ACHN (cell line): ENCODE measurements at places on chromosomes 4 and X.

GRCh38 chr4:37733240-37733867, 47.2 kb upstream of the RELL1 start:
- DNase-seq, result no peak

DNA sequence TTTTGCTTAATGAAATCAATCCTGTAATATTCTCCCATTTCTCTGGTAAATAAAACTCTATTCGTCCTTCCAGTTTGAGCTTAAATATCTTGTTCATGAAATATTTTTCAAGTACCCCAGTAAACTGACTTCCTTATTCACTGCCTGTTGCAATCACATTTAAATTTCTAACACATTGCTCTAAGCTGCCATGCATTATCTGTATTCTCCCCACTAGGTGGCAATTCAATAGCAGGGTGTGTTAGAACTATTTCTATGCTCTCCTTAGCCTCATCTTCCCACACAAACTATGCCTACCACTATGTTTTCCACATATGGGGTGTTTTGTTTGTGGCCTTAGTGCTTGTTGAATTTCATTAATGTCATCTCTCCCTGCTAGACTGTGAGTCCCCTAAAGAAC, 377.1 kb upstream of the HS3ST1 start:
- DNase-seq, result peak; percentile 46

- no peak for DNase-seq
These were observed 75.3 kb upstream of the TRPC3 start for GRCh38 chr4:122027203-122027602.

DNA sequence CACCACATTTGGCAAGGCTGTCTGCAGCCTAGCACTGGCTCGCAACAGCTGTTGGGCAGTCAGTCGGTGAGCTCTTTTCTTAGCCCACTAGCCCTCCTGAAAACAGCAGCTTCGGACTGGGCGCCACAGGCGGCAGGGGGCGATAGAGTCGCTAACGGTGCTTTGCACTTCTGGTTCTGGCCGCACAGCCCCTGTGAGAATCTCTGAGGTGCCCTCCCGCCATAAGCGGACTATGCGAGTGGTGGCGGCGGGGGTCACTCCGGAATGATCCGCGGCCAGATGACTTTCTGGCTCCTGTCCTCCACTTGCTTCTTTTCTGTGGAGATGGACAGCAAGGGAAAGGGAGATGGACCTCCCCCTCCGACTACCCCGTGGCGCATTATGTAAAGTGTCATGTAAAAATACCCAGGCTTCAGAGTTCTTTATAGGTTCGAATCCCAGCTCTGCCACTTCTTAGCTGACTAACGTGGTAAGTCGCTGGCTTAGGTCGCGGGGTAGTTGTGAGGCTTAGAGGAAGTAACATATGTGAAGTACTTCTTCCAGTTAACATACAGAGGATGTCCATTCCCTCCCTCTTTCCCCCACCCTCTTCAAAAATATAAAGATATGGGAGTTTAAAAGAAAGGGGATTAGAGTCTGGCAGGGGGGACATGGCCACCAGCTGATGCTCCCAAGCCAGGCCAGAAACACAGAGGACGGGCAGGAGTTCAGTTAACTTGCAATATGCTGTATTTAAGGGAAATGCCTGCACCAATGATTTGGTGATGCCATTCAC, 11.0 kb downstream of the ARHGAP36 start:
- peak; percentile 39 for DNase-seq

DNA sequence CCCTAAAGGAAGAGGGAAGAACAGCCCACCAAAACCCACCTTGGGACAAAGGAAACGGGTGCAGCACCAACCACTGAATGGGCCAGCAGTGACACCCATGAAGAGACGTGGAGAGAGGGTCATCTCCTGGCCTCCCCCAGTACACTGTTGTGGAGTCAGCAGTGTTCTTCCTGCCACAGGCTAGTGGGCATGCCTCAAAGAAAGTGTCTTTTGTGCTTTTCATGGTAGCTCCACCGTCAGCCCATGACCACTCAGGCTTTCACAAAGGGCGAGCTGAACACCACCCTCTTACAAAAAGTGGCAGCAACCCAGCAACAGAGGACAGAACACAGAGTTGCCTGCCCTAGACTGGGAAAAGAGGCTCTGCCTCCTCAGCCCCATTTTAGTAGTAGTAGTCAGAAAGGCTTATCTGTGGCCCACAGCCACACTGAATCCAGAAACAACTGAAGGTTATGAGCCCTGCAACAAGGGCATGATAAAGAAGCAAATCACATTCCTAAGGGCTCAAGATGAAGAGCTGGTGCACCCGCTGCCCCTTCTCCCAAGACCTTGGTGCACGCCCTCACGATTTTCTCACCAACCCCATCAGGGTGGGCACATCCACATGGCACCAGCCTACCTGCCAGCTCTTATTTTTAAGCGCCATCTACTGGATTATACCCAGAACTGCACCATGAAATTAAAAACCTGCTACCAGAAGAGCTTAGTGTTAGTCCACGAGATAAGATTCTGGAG, 53.1 kb downstream of the RAB28 start:
- DNase-seq, result peak; percentile 20

DNA sequence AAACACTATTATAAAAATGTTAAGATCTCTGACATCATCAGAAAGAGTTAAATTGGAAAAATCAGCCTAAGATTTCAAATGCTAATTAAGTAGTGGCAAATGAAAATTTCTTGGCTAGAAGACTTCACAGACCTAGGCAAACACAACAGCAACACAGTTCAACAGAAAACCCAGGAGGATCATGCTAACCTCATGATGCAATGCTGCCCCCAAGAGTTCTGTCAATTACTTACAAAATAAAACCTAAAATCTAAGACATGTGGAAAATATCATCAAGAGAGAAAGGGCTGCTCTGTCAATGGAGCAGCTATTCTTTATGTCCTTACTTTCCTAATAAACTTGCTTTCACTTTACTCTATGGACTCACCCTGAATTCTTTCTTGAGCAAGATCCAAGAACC, 21.0 kb downstream of the S100G start:
- DNase-seq, result peak; percentile 25

DNA sequence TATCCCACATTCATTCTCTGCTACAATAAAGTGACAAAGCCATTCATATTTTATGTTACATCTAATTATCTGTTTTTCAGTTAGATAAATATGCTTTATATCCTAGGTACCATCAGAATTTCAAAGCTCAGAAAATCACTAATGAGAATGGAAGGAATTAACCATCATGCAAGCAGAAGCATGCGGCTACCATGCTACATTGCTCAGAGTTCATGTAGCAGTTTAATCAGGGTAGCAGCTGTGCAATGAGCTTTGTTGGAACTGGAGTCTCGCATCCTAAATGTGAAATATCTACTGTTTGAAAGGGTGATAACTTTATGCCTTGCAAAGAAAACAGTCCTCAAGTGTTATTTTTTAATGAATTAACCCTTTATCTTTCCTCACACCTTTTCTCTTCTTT, 77.5 kb downstream of the SNCA start:
- no peak for DNase-seq

GRCh38 chr4:176850436-176850835, 57.7 kb upstream of the VEGFC start:
- no peak for DNase-seq
